ENCODE measurements at places on chromosomes 13 and 19. TPM values are rescaled to one million over a fixed set of nuclear protein-coding genes. Genes with fewer than 3 reads are reported as not detected.

Gene ZNF835
- 1.7 TPM for total RNA-seq

Gene HSPB6
- total RNA-seq = 238 TPM

Gene LENG9
- 10.3 TPM for total RNA-seq

Gene RFPL4AL1
- not detected for total RNA-seq

Gene LSR
- total RNA-seq = 32.9 TPM

Gene MIR17HG
- total RNA-seq = 1.7 TPM

Data from vagina (tissue), 2 donors.